ENCODE measurements at places on chromosomes 11 and 22.

GRCh38 chr11:58625826-58626460 is 3.5 kb downstream of the CNTF start:
- no peak for DNase-seq

- DNase-seq, result no peak
These were observed 17.3 kb downstream of the APOL3 start for GRCh38 chr22:36143066-36143815.

GRCh38 chr11:78226684-78227680 is 38.3 kb downstream of the USP35 start:
- DNase-seq, result no peak

- DNase-seq, result no peak
These were observed 135.6 kb downstream of the ST3GAL4 start for GRCh38 chr11:126491092-126491491.

DNA sequence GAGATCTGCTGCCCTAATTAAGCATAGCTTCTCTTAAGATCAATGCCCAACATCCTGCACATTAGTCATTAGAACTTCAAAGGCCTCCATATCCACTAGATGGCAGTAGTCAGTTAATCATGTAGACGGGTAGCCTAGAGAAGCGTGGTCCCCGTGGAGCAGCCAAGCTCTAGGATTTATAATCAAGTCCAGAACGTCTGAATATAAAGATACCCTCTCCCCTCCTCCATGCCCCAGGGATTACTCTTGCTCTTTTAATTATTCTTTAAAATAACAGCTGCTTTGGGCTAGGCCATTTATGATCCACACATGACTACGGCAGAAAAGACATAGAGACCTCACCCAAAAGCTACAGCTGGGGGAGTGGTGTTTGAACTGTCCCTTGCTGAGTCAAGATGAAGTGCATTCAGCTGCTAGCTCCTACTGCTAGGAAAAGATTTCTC is 327.6 kb upstream of the PLET1 start:
- peak; percentile 17 for DNase-seq

GRCh38 chr11:83007909-83008580 is 63.7 kb downstream of the RAB30 start:
- DNase-seq, result no peak

- peak; percentile 34 for DNase-seq
These were observed 11.6 kb upstream of the ALKBH3 start for GRCh38 chr11:43868852-43869567.

- no peak for DNase-seq
These were observed 1.2 kb downstream of the NUP160 start for GRCh38 chr11:47846998-47847397.

- no peak for DNase-seq
These were observed 576.3 kb downstream of the BRD1 start for GRCh38 chr22:49251371-49251770.

DNA sequence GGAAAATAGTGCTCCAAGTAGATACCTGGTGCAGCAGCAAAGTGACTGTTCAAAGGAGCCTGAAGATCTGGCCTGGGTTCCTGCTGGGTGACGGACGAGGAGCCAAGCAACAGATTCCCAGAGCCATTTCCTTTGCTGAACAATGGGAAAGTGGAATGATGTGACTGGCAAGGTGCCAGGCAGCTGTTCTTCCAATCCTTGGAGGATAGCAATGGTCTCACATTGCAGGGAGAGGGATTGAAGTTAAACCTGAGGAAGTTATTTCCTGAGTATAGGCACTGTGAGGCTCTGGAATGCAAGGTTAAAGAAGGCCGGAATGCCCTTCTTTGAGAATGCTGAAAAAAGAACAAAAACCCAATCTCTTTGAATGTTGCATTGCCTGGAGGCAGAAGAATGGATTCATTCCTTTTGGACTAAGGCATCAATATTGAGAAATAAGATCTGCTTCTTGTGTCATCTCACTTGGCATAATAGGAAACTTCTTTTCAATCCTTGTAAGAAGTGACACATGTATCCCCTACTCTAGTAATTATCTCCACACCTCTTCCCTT is 223.8 kb downstream of the BLID start:
- DNase-seq, result no peak

DNA sequence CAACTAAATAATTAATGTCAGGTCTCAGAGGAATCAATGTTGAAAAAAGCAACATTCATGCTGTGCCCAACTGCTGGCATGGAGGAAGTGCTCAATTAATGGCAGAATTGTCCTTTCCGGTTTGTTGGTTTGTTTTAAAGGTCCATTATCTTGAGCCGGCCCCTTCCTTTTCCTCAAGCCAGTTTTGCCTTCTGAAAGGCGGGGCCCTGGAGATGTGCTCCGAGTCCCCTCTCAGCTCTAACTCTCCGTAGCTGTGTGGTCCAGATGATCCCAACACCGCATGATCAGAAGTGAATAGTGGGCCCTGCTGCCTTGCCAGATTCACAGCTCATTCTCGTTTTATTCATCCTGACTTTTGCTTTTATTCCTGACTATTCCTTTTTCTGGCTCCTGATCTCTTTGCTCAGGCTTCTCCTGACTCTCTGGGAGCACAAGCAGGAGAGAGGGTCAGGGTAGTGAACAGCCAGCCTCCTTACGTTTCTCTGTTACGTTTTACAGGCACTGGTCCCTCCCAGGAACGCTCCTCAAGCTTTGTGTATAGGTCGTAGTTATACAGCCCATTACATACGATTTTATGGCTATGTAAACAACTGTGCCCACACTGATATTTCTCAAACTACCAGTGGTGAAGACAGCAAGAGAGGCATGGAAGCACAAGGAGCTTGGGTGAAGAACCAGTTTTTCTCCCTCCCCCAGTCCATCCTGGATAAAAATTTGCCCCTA is 265.9 kb downstream of the LARGE1 start:
- no peak for DNase-seq

- DNase-seq, result no peak
These were observed 117.6 kb upstream of the THY1 start for GRCh38 chr11:119540370-119541125.

DNA sequence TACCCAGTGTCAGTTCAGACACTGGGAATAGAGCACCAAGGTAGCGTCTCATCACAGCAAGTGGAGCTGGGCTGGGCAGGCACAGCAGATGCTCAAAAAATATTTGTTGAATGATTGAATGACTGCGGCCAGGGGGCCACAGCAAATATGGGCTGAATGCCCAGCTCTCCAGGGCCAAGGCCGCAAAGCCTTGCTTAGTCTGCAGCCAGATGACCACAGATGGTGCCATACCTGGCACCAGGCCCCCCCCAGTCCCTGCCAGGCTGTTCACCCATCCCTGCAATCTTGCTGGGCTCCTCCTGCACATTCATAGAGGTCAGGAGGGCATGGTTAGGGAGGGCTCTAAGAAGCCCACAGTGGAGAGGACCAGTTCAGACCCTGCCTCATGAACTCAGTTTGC is 32.9 kb downstream of the ZC3H7B start:
- DNase-seq, result no peak

- no peak for DNase-seq
These were observed 1.6 kb downstream of the LGR4 start for GRCh38 chr11:27470826-27471588.

DNA sequence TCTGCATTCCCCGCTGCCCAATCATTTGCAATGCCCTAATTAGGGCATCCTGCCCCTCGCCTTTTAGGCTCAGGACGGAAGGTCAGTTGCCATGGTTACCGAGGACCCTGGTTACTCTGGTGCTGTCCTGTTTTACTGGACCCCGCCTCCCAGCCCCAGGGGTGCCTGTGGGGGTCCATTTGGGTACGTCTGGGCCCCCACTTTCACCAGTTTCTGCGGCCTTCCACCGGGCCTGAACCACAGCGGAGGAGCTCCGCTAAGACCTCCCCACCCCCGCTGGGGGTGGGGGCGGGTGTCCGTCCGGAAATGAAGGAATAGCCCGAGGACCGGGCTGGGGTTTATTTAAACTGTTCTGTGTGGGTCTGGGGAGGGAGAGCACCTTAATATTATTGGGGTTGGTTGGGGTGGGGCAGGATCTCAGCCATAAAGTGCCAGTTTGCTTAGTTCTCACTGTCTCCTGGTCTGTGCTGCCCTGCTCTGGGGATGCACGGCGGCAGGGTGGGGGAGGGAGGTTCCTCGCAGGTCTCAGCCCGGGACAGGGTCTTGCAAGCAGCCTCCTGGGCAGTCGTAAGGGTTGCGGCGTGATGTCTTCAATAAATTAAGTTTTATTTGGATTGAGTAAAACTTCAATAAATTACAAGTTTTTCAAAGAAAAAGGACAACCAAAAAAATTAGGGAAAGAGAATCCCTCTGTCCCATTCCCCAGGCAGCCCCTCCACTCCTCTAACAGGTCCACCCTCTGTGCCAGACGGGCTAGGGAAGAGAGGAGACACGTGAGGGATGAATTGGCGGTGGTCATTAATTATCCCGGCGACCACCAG is 5.3 kb downstream of the PHOX2A start:
- DNase-seq, result no peak

DNA sequence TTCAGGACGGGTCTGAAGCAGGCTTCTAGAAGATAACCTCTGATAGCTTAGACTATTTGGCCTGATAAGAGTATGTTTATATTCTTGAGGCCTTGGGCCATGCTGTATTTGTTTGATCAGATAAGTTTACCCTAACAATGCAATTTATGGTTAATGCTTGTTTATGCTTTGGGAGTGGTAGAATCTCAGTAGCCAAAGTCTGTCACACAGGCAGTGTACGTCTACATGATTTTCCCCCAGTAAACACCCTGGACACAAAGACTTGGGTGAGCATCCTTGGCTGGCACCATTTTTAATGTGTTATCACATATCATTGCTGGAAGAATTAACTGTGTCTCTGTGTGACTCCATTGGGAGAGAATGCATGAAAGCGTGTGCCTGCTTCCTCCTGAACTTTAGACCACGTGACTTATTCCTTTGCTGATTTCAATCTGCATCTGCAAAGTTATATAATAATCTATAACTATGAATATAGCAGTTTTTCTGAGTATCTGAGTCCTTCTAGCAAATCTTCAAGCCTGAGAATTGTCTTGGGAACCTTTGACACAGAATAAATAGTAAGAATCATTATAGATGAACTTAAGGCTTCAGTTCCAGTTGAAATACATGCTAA is 172.4 kb downstream of the CASP12 start:
- no peak for DNase-seq

DNA sequence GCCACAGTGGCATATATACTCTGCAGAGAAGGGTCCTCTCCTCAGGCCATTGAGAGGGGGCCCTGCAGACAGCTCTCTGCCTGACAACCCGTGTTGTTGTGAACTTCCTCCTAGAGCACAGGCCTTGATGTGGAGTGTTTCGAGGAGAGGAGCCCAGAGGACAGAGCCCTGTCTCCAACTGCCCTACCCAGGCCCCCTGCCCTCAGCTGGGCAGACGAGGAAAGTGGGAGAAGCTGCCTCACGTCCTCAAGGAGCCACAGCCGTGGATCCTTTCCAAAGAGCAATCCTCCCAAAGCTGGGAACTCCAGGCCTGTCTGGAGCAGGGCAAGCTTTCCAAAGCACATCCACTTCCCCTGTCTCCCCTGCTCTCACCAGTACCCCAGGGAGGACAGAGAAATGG is 10.7 kb downstream of the LMO1 start:
- no peak for DNase-seq

DNA sequence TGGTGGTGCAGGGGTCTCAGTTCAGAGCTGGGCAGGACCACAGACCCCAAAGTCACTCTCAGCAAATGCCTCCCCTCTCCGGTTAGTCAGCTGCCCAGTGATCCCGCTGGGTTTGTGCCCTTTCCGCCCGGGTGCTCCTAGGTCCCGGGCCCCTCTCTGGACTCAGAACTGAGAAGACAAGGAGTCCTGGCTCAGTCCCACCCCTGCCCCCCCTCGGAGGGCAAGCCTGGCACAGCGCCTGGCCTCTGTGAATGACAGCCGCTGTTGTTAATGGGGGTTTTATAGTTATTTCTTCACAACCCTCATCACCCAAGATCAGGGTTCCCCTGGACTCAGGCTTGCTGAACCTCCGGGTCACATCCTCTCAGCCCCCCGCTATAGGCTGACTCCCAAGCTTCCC is 47.6 kb downstream of the ELFN2 start:
- DNase-seq, result no peak

- DNase-seq, result no peak
These were observed 503.2 kb downstream of the MN1 start for GRCh38 chr22:27298332-27298731.

GRCh38 chr11:19829109-19829837 is 116.6 kb downstream of the NAV2 start:
- DNase-seq, result no peak

GRCh38 chr11:68904248-68904847 is 657 bp downstream of the IGHMBP2 start:
- no peak for DNase-seq

GRCh38 chr22:39665229-39665628 is 94.7 kb downstream of the CACNA1I start:
- DNase-seq, result no peak
